ENCODE measurements at places on chromosomes 11 and 22. TPM values are rescaled to one million over a fixed set of nuclear protein-coding genes. Genes with fewer than 3 reads are reported as not detected.

DNA sequence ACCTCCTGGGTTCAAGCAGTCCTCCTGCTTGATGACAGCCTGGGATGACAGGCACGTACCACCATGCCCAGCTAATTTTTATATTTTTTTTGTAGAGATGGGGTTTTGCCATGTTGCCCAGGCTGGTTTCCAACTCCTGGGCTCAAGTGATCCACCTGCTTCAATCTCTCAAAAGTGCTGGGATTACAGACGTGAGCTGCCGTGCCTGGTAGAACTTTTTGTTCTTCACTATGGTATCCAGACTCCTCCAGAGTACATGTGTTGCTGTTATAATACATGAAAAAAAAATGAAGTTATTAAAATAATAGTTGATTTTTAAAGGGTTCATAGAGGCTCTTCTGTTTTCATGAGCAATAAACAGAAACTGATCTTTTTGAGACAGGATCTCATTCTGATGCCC lies 29.6 kb downstream of the ZNF143 start:
- DNase-seq = no peak

DNA sequence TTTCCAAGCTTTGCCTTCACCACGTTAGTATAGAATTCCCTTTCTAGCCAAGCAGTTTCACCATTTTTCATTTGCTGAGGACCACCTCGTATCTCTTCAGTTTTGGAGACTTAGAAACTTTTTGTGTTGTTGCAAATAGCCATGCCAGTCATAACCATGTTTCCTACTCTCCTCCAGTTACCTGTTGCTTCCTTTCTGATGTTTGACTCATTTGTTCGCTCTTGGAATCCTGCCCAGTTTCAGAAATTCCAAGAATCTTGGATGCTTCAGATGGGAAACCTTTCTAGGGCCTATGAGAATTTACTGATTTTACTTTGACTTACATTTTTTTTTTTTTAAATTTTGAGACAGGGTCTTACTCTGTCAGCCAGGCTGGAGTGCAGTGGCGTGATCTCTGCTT lies 65.4 kb downstream of the PPP6R3 start:
- DNase-seq = no peak

DNA sequence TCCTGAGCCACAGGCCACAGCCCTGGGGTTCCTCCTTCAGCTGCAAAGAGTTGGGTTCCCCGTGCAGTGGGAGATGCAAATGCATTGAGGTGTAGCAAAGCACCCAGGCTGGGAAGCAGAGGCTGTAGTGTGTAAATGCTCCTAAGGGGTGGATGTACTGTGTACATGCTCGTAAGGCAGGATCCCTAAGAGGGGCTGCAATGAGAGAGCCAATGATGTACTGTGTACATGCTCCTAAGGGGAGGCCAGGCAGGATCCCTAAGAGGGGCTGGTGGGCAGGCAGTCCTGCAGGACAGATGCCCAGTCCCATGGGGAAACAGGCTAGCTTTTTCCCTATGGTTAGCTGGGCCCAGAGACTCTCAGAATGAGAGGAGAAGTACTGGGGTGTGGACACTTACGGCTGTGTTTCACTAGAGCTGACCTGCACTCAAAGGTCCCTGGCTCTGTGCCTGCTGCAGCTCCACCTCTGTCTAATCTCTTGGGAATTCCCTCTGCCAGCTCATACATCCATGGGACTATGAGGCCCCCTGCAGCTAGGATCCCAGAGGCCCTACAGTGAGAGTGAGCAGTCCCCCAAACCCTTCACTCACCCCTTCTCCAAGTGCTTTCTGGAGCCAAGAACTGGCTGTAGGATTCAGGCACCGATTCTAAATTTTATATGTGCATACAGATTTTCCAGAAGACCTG lies 261.9 kb upstream of the LUZP2 start:
- no peak for DNase-seq

The RAB38 gene
- total RNA-seq = 0.28 TPM

The MS4A4A gene
- 8.4 TPM for total RNA-seq

Data from psoas muscle (tissue), 8 donors.